ENCODE measurements at places on chromosomes 12 and 14.

- no peak for DNase-seq
Measured at GRCh38 chr12:23767834-23768233, 181.6 kb downstream of the SOX5 start.

GRCh38 chr14:96698960-96699539, 98.1 kb upstream of the VRK1 start:
- DNase-seq: no peak

DNA sequence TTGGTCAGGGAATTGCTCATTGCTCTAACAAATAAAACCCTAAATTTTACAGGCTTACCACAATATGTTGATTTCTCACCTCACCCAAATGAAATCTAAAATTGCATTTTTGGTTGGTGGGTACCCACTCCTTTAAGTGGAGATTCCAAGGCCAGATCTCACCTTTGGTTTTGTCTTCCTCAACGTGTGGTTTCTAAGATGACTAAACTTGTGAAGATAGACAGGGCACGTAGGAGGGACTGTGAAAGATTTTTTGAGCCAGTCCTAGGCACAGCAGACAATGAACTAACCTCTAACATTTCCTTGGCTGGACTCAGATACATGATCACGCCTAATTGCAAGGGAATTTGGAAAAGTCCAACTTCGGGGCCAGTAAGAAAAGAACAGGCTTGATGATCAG, 1003.9 kb downstream of the FLRT2 start:
- no peak for DNase-seq

- no peak for DNase-seq
Measured at GRCh38 chr12:113242560-113242959, 21.3 kb downstream of the TPCN1 start.

DNA sequence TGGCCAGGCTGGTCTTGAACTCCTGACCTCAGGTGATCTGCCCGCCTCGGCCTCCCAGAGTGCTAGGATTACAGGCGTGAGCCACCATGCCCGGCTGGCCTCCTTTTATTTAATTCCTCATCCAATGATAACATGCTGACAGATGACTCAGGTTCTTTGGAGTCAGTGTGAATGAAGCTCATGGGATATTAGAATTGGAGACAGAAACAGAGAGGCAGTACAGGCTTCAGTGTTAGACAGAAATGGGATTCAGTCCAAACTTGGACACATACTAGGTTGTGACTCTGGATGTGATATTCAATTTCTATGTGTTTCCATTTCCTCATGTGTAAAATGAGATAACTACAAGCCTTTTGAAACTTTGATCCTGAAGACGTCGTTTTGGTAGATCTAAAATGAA, 47.3 kb downstream of the PDE3A start:
- no peak for DNase-seq

DNA sequence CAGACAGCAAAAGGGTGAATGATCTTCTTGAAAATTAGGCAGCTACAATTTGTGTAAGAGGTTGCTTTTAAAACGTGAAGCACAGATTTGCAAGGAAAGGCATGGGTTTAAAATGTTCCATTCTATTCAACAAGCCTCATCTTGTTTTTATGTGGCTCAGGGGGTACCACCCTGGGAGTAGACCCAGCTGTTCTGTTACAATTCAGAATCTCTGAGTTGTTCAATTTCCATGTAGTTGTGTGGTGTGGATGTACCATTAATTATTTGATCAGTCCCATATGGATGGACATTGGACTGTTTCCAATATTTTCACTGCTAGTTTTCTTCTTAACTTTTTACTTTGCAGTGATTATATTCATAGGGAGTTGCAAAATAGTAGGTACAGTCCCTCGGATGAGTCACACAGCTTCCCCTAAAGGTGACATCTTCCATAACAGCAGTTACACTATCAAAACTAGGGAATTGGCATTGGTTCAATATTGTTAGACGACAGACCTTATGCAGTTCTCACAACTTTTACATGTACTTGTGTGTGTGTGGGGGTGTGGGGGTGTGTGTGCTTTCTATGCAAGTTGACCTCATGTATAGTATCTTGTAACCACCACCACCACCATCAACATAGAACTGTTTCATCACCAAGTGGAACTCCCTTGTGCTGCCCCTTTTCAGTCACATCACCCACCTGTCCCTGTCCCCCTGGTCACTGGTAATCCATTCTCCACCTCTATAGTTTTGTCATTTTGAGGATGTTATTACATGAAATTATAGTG, 59.0 kb upstream of the CAPRIN2 start:
- DNase-seq: no peak

DNA sequence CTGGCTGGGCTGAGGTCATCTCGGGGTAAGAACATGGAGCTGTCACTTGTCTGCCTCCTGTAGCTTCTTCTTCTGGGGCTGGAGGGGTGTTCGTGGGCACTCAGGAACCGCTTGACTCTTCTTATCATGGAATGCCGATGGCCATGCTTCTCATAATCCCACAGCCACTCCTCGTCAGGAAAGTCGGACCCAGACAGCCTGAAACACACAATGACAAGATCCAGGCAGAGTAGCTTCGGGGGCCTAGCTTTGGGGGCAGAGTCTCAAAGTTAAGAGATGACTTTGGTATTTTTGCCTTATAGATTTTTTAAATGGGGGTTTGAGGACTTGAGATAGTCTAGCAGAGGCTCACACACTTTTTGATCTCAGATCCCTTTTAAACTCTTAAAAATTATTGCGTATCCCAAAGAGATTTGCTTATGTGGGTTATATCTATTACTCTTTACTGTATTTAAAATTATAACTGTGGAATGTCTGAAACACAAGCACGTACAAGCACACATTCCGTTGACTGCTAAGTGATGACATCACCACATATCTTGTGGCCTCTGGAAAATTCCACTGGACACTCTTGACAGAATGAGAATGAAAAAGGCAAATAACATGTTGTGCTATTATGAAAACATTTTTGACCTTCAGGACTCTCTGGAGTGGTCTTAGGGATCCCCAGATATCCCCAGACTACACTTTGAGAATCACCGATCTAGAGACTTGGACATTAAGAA, 43.3 kb downstream of the BEST3 start:
- DNase-seq: no peak

GRCh38 chr14:96197969-96198368, 6.7 kb upstream of the BDKRB2 start:
- DNase-seq: no peak
